Purkinje cell (primary cell): ENCODE measurements at places on chromosomes 16 and 17. TPM values are rescaled to one million over a fixed set of nuclear protein-coding genes. Genes with fewer than 3 reads are reported as not detected.

The CARD14 gene
- 0.66 TPM in 1 of 2 replicates, not detected in the other for polyA plus RNA-seq

The IL32 gene
- polyA plus RNA-seq: not detected in 2 replicates

The HASPIN gene
- not detected in 2 replicates for polyA plus RNA-seq

The AATK gene
- polyA plus RNA-seq: 0.48 and 0.56 TPM in 2 replicates

The TIMP2 gene
- polyA plus RNA-seq: 8.4 and 15.3 TPM in 2 replicates

The MYH13 gene
- not detected in 2 replicates for polyA plus RNA-seq

The TLCD2 gene
- 0.06 and 0.22 TPM in 2 replicates for polyA plus RNA-seq

The ABCA8 gene
- 5.3 TPM in 2 replicates for polyA plus RNA-seq

The ELMO3 gene
- polyA plus RNA-seq: not detected in 2 replicates

The RNF157 gene
- polyA plus RNA-seq: 38.1 and 46.4 TPM in 2 replicates

The CMTM2 gene
- polyA plus RNA-seq: not detected in 2 replicates

The LHX1 gene
- polyA plus RNA-seq: 61.8 and 88.3 TPM in 2 replicates

The GNG13 gene
- 2,278 and 2,470 TPM in 2 replicates for polyA plus RNA-seq

The SMTNL2 gene
- 0.12 TPM in 1 of 2 replicates, not detected in the other for polyA plus RNA-seq

The CDYL2 gene
- polyA plus RNA-seq: 4.3 and 5.6 TPM in 2 replicates

The PSMD12 gene
- polyA plus RNA-seq: 79.6 and 107 TPM in 2 replicates

The FOXL1 gene
- polyA plus RNA-seq: not detected in 2 replicates

The WNK4 gene
- 0.20 TPM in 2 replicates for polyA plus RNA-seq

The CDH13 gene
- 7.3 TPM in 1 of 2 replicates, not detected in the other for polyA plus RNA-seq

The KRTAP4-4 gene
- polyA plus RNA-seq: not detected in 2 replicates

The ARL16 gene
- 43.8 and 47.4 TPM in 2 replicates for polyA plus RNA-seq

The ASIC2 gene
- polyA plus RNA-seq: 1.8 and 2.0 TPM in 2 replicates

The APOBR gene
- not detected in 2 replicates for polyA plus RNA-seq

The TNFRSF17 gene
- polyA plus RNA-seq: 6.6 and 15.0 TPM in 2 replicates

The CCL7 gene
- polyA plus RNA-seq: not detected in 2 replicates

The EFNB3 gene
- polyA plus RNA-seq: 2.8 TPM in 1 of 2 replicates, not detected in the other

The KRT20 gene
- not detected in 2 replicates for polyA plus RNA-seq

The NOG gene
- 4.9 and 9.2 TPM in 2 replicates for polyA plus RNA-seq

The CCL17 gene
- polyA plus RNA-seq: not detected in 2 replicates

The SULT1A2 gene
- polyA plus RNA-seq: 0.59 and 1.7 TPM in 2 replicates

The SLC12A3 gene
- 0.09 and 0.20 TPM in 2 replicates for polyA plus RNA-seq

The CCL16 gene
- polyA plus RNA-seq: not detected in 2 replicates

The CSNK1D gene
- 12.2 and 17.3 TPM in 2 replicates for polyA plus RNA-seq

The GUCY2D gene
- not detected in 2 replicates for polyA plus RNA-seq

The CCNF gene
- 1.3 and 1.5 TPM in 2 replicates for polyA plus RNA-seq

The METTL26 gene
- 32.5 and 32.9 TPM in 2 replicates for polyA plus RNA-seq

The RHBDL1 gene
- polyA plus RNA-seq: 0.89 and 2.3 TPM in 2 replicates

The TEX19 gene
- polyA plus RNA-seq: not detected in 2 replicates

The SKAP1 gene
- polyA plus RNA-seq: not detected in 2 replicates

The CTRL gene
- 1.9 TPM in 1 of 2 replicates, not detected in the other for polyA plus RNA-seq

The MYOCD gene
- polyA plus RNA-seq: not detected in 2 replicates

The KLHL10 gene
- polyA plus RNA-seq: not detected in 2 replicates

The CDRT4 gene
- 1.8 and 2.1 TPM in 2 replicates for polyA plus RNA-seq

The CCL22 gene
- polyA plus RNA-seq: not detected in 2 replicates

The BTBD17 gene
- 1.0 and 2.3 TPM in 2 replicates for polyA plus RNA-seq

The FGF11 gene
- polyA plus RNA-seq: 1.2 and 2.0 TPM in 2 replicates

The ITGB3 gene
- polyA plus RNA-seq: not detected in 2 replicates
